ENCODE measurements at places on chromosomes 16 and 17. TPM values are rescaled to one million over a fixed set of nuclear protein-coding genes. Genes with fewer than 3 reads are reported as not detected.

The MNT gene
- total RNA-seq: 7.3 TPM

The DHX58 gene
- 5.9 TPM for total RNA-seq

The CCL16 gene
- total RNA-seq: 1.1 TPM

The CRHR1 gene
- not detected for total RNA-seq

The TBC1D3C gene
- total RNA-seq: not detected

The MAP2K4 gene
- 32.2 TPM for total RNA-seq

The KRT40 gene
- total RNA-seq: not detected

The LDHD gene
- total RNA-seq: 0.80 TPM

The DCXR gene
- 54.9 TPM for total RNA-seq

The TOM1L1 gene
- total RNA-seq: 5.2 TPM

The PRDM7 gene
- not detected for total RNA-seq

The TBC1D3G gene
- not detected for total RNA-seq

The GUCY2D gene
- total RNA-seq: not detected

The TNRC6A gene
- 64.5 TPM for total RNA-seq

The ASPA gene
- total RNA-seq: not detected

The CBFA2T3 gene
- not detected for total RNA-seq

The SLC5A10 gene
- total RNA-seq: not detected

Data from thoracic aorta endothelial cell (primary cell).